ENCODE measurements at places on chromosomes 5 and 9.

DNA sequence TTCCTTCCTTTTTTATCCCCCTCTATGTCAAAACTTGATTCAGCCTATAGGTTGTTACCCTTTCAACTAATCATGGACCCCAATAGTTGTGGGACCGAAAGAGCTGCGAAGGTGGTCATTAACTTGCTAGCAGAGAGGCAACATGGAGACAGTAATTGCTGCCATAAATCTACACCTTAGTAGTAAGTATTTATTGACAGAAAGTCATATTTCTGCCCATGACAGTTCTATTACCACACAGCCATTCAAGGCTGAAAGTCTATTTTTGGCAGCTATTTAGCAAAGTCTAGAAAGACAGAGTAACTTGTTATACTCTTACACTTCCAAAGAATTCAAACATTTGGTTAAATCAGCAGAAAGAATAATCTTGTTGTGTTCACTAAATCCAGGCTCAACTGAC lies 236.2 kb downstream of the PRELID2 start:
- no peak for DNase-seq

- no peak for DNase-seq
These were observed 24.3 kb upstream of the TRIM32 start for GRCh38 chr9:116662646-116663310.

DNA sequence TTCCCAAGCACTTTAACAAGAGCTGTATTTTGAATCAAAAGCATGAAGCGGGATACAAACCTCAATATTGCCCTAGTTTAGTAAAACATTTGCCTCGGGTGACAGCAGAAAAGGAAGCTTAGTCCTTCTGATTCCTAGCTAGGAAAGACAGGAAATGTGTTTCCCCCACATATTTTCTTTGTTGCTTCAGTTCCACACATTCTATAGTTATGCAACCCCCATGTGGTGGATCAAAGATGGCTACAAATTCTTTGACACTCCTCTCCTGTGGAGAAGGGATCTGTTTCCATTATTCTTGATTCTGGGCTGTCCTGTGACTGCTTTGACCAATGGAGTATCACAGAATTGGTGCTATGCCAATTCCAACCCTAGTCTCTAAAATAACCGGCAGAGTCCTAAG lies 89.1 kb upstream of the SLC30A5 start:
- DNase-seq, result no peak

- no peak for DNase-seq
These were observed 62.0 kb downstream of the BHMT start for GRCh38 chr5:79173626-79174025.

- DNase-seq, result no peak
These were observed 275.7 kb upstream of the MSX2 start for GRCh38 chr5:174448662-174449061.

- no peak for DNase-seq
These were observed 294.8 kb upstream of the KLF4 start for GRCh38 chr9:107784235-107784958.

DNA sequence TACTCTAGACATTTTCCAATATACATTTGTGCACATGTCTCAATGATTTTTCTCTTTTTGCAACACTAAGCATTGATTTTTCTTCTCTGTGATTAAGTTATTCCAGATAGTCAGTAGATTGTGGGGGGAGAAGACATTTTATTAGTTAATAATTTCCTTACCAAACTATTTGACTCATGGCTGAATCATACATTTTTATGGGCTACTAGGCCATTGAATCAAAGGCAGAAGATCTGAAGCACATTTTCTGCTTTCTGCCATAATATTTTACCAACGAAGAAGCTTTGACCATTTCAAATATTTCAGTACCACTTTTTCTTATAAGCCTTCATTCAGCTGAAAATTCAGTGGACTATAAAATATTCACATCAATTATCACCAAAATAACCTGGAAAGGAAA lies 175.6 kb downstream of the IRX2 start:
- DNase-seq, result no peak

DNA sequence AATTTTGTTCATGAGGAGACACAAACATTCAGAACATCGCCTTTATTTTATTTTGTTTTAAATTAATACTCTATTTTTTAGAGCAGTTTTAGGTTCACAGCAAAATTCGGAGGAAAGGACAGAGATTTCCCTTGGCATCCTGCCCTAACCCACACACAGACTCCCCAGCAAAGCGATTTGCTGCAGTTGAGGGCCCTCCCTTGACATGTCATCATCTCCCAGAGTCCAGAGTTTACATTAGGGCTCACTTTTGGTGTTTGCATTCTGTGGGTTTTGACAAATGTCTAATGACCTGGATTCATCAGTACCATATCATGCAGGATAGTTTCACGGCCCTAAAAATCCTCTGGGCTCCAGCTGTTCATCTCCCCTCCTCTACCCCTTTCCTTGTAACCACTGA lies 33.6 kb upstream of the COL5A1 start:
- DNase-seq, result no peak

- no peak for DNase-seq
These were observed 88.9 kb upstream of the CACNA1B start for GRCh38 chr9:137788561-137789294.

GRCh38 chr5:95007921-95008597 lies 276.8 kb downstream of the MCTP1 start:
- no peak for DNase-seq

DNA sequence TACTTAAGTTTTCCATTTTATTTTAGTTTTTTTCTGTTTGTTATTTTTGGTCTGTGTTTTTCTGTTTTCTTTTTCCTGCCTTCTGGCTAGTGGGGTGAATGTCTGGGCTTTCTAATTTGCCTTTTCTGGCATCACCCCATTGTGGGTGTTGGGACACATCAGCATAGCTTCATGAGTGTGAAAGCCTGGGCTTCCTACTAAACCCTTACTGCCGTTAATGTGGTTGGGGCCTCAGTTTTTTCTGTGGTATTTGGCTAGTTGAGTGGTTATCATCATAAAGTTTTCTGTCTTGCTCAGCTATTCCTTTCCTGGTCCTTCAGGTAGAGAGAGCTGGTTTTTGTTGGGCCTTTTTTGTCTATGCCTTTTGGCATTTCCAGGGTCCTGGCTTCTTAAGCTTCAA lies 21.4 kb downstream of the C5orf47 start:
- DNase-seq, result no peak

GRCh38 chr5:156021866-156022265 lies 305.1 kb upstream of the SGCD start:
- no peak for DNase-seq

- no peak for DNase-seq
These were observed 442.5 kb upstream of the COX7C start for GRCh38 chr5:86175224-86175623.

- no peak for DNase-seq
These were observed 41.8 kb downstream of the FBXL17 start for GRCh38 chr5:108340131-108340530.

- DNase-seq, result no peak
These were observed 101.3 kb downstream of the PAM start for GRCh38 chr5:102856389-102856777.

GRCh38 chr5:40483316-40483715 lies 196.4 kb upstream of the PTGER4 start:
- no peak for DNase-seq

DNA sequence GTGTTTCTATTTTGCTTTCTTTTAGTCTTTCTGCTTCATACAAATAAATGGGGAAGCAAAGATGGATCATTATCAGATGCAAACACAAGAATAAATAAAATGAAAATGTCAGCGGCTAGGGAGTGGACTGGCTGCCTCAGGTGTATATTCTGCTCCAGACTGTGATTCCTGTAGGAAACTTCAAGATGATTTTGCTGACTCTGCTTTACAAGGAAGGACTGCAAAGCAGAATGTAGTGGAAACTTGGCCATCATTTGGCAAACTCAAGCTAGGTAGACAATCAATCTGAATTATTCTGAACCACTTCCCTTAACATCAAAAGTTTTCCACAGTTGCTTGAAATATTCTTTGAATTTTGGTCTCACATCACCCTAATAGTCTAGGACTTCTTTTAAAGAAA lies 38.1 kb upstream of the NREP start:
- DNase-seq, result no peak

- DNase-seq, result no peak
These were observed 8.5 kb downstream of the CHSY3 start for GRCh38 chr5:129912601-129913255.

DNA sequence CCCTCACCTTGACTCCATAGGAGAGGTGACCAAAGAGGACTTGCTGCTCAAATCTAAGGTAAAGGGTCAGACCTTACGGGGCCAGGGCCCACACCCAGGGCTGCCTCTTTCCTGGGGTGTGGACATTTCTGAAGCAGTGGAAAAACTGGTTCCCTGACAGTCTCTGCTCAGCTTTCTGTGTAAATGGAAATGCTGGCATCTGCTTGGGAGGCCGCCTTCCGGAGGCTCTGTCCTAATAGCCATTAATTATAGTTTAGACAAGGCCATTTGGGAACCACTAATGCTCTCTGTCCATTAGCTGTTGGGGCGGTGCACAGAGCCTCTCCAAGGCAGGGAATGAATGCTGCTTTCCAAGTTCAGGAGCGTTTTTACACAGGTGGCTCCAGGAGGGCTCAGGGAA lies 17.3 kb downstream of the USP20 start:
- no peak for DNase-seq

GRCh38 chr5:170251462-170251861 lies 18.7 kb downstream of the C5orf58 start:
- DNase-seq, result no peak

All from stimulated activated CD8-positive, alpha-beta memory T cell treated with anti-CD3 and anti-CD28 coated beads, Interleukin-7, amount 100 ng/mL, for 48 hours (primary cell).